ENCODE measurements at places on chromosomes 16 and 17.

DNA sequence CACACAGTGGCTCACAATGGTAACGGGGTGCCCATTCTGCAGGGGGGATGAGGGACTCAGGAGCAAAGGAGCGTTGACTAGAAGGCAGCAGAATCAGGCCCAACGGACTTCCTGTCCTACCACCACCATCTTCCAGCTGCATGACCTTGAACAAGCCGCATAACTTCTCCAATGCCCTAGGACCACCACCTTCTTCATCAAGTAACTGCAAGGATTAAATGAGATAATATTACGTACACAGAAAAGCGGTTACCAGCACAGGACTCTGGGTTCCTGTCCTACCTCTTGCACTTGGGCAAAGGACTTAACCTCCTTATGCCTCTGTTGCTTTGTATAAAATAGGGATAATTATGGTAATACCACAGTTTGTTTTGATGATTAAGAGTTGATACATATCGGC lies 4.7 kb downstream of the ASPHD1 start:
- H3K4me3 ChIP-seq: no peak overlapping the region
- H3K27me3 ChIP-seq: no peaks in the 10 kb centered on the region
- DNase-seq: no peak

DNA sequence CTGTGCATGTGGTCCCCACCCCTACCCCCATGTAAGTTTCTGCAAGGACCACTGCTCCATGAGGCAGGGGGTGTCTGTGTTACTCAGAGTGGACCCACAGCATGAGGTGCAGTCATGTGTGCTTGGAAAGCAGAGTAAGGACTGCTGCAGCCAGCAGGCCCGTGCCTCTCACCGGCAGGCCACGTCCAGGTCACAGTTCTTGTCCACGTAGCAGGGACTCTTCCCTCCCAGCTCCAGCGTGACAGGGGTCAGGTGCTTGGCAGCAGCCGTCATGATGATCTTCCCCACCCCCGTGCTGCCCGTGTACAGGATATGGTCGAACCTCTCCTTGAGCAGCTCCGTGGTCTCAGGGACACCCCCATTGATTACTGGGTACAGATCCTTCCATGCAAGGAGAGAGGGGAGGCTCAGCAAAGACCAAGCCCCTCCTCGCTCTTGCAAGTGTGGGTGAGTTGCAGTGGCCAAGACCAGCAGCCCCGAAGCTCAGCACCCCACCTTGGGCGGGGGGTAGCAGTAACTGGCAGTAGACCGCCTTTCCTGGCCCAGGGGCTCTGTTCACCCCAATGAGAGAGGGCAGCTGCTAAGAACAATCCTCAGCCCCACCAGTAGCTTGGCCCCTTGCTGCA lies 6.2 kb downstream of the ALDH3A1 start:
- no peaks in the 10 kb centered on the region for H3K27me3 ChIP-seq
- H3K4me1 ChIP-seq: no peaks in the 10 kb centered on the region
- no peak for DNase-seq
- H3K4me3 ChIP-seq: no peak overlapping the region

GRCh38 chr16:83554096-83554495 lies 253.7 kb upstream of the HSBP1 start:
- DNase-seq: no peak
- no peaks in the 10 kb centered on the region for H3K4me1 ChIP-seq
- no peaks in the 10 kb centered on the region for H3K27me3 ChIP-seq
- H3K4me3 ChIP-seq: no peak overlapping the region
- H3K36me3 ChIP-seq: no peaks in the 10 kb centered on the region

DNA sequence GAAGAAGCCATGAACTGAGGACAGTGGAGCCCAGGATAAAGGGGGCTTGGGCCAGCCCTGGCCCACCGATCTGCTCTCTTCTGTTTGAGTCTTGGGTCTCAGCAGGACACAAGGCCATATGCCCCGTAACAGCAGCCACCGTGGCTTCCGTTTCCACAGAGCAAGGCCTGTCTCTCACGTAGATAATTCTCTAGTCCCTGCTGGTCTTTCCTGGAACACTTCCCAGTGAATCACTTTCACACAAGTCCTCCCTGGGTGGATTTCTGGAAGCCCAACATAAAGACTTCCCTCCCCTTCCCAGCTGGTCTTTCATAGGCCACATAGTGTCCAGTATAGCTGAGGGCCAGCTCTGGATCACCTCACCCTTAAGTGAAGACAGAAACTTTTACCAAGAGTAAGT lies 19.9 kb upstream of the C16orf78 start:
- no peaks in the 10 kb centered on the region for H3K4me1 ChIP-seq
- no peaks in the 10 kb centered on the region for H3K27me3 ChIP-seq
- no peak for DNase-seq
- no peak overlapping the region for H3K4me3 ChIP-seq
- no peaks in the 10 kb centered on the region for H3K36me3 ChIP-seq
- no peak overlapping the region for H3K27ac ChIP-seq

DNA sequence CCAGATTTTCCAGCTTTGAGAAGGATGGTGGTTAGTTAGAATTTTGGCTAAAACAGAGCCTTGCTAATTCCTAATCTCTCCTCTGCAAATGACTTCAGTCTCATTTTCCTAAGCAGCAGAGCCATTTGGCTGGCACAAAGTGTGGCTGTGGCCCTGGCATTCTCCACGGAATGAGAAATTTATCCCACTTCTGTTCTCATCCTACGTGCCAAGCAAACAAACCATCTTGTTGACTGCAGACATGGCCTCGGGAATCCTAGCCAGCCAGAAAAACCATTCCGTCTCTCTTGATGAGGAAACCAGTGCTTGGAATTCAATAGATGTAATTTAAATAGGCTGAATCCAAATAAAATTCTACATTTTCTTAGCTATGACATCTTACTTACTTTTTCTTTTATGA lies 34.1 kb upstream of the ELAC2 start:
- H3K27ac ChIP-seq: no peak overlapping the region
- H3K36me3 ChIP-seq: no peaks in the 10 kb centered on the region

DNA sequence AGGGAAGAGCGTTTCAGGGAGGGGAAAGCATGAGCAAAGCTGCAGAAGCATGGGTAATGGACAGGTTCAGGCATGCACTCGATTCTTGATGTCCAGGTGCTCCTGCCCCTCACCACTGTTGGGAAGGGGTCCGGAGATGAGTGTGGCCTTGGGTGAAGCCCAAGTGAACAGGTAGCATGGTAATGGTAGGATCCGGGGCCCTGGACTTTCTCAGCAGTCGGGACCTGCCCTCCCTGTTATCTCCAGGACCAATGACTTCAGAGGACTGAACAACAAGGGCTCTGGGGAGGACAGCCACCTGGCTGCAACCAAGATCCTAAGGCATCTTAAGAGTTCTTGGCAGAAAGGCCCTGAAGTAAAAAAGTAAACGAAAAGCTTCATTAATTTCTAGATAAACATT lies 306.8 kb downstream of the CPPED1 start:
- H3K36me3 ChIP-seq: no peaks in the 10 kb centered on the region
- no peaks in the 10 kb centered on the region for H3K4me1 ChIP-seq
- DNase-seq: no peak
- H3K27ac ChIP-seq: no peak overlapping the region
